T1000 (cell line): ENCODE measurements at places on chromosomes 7 and 10.

DNA sequence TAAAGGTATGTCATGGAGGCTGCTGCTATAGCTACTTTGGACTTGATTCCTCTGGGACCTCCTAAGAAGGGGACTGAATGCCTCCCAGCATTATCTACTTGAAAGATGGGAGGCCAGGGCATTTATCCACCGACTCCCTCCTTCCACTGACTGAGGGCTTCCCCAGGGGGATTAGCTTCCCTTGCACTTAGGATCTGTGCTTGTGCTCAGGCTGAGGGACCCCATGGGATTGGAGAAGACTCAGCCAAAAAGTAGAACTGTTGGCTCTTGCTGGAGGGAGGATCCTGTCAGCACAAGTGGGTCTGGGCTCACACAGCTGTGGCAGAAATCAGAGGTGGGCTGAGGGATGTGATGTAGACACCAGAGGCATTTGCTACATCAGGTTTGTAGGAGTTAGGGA, 81.5 kb upstream of the SYPL1 start:
- DNase-seq = no peak

- DNase-seq = peak; percentile 52
Observed at GRCh38 chr10:84264611-84265141, 19.8 kb downstream of the RGR start.

DNA sequence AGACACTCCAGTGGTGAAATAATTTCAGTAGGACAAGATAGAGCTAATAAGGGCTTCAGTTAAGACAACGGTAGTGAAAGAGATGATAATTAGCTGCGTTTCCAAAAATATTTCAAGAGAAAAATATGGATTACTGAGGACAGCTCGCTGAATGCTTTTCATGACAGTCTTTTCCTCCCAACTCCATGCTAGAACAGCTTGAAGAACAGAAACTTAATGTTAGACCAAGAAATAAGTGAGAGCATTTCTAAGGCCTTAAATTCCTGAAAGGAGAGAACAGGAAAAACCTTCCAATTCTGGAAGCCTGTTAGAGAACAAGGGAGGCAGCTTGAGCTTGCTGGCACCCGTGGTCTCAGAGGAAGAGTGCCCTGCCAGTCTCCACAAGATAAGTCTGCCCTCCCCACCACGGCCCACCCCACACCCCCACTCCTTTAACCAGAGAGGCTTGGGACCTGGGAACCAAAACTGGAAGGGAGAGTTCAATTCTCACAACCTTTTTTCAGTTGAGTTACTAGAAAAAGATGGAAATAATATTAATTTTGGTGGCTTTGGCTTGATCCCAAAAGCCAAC, 1148.0 kb upstream of the CELF2 start:
- DNase-seq = no peak

DNA sequence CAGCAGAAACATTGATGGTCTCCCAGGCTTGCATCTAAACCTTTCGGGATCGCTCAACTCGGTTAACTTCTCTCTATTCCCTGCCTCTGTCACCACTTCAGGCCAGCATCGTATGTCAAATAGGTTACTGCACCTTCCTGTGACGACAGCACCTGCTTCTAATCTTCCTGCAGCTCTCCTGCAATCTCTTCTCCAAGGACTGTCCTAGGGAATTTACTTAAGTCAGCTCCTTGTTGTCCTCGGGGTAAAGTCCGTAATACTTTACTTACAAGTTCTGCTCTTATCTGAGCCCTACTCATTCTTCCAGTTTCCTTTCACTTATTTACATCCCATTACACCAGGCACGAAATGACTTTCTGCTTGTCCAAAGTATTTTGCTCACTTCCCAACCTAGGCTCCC, 372.7 kb upstream of the AKR1E2 start:
- no peak for DNase-seq
